ENCODE measurements at places on chromosomes 5 and 9.

- ATAC-seq = no peak
These were observed 29.5 kb downstream of the ZFYVE16 start for GRCh38 chr5:80437326-80437725.

DNA sequence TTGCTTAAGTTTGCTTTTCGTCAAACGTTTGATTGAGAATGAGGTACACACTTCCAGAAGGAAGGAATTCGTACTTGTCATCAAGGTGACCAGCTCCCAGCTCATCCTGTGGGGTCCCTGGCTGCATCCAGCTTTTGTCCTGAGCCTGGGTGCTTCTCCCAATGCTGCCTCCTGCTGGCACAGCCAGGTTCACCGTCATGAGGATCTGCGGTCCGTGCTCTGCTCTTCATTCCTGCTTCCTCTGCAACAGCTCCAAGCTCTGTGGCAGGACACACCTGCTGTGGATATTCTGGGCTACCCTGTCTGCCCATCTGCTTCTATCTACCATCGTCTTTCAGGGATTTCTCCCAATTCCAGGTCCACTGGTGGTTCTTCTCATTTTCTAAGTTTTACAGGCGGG is 13.3 kb upstream of the UBE2QL1 start:
- no peak for ATAC-seq

- ATAC-seq = no peak
These were observed 91.2 kb downstream of the RFK start for GRCh38 chr9:76302947-76303550.

DNA sequence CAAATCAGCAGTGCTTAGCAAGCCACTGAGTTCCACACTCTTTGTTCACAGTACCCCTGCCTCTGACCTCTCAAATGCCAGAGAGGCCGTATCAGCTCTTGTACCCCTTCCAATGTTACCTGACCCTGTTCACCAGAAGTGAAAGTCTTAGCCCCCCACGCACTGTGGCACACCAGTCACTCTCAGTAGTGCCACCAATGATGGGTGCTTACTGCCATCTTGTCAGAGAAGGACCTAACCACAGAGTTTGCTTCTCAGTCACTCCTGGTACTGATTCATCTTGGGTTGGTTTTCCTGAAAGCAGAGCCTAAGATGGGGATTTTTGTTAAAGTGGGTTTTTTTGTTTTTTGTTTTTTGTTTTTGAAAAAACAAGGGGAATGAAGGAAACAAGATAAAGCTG is 28.8 kb upstream of the PANK3 start:
- peak; percentile 98 for ATAC-seq

DNA sequence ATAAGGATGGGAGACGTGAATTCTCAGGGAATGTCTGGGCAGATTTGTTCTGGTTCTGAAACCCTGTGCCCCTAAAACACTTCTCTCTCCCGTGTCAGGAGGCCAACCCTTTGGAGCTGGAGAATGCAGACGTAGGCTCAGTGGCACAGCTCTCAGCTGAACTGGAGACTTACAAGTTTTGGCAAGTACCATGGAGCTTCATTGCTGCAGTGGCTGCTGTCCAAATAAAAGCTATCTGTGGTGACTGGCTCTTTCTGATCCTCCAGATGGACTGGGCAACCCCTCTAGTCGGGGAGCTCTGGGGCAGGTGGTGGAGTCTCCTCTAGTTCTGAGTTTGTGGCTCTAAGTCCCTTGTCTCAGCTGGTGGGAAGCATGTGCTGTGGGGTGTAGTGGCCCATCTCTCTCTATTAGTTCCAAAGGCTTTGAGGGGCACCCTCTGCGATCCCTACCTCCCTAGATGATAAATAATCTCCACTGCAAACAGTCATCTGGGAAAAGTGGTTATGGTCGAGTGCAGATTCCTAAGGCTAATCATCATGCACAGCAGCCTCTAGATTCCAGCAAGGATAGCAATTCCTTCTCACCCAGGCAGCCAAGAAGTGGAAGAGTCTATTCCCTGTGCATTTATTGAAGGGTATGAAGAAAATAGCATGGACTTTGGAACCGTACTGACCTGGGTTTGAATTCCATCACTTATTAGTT is 204.2 kb upstream of the KLF4 start:
- ATAC-seq = no peak

GRCh38 chr5:36152324-36153297 is 700 bp downstream of the SKP2 start:
- no peak for ATAC-seq

DNA sequence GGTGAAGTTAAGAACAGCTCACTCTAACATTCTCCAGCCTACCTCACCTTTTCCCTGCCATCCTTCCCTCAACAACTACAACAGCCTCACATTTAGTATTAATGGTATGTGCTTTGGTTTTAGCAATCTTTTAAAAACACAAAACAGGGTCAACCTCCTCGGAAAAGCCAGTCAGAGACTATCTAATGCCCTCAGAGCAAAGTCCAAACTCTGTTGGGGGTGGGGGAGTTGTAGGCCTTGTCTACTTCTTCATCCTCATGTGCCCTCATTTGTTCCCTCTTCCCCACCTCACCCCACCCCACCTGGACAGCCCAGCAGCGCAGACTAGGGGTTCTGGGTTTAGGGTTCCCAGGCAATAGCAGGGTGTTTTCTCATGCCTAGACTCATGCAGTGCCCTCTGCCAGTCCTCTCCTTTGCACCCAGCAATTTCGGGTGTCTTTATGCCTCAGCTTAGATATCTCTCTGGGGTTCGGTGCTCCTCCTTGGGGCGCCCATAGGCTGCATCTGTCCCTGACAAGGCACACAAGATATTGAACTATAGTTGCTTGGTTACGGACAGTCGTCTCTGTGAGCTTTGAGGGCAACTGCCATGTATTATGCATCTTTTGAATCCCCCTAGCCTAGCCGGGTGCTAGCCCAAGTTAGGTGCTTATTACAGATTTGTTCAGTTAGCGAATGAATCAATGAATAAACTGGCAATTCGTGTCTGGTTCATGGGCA is 762 bp upstream of the TCOF1 start:
- ATAC-seq = no peak
